Activated naive CD4-positive, alpha-beta T cell treated with anti-CD3 and anti-CD28 coated beads, Interleukin-2, amount 50 U/mL, for 16 hours (primary cell): ENCODE measurements at places on chromosomes 16 and 17.

GRCh38 chr16:86066811-86067210 lies 167.8 kb downstream of the IRF8 start:
- DNase-seq, result no peak

DNA sequence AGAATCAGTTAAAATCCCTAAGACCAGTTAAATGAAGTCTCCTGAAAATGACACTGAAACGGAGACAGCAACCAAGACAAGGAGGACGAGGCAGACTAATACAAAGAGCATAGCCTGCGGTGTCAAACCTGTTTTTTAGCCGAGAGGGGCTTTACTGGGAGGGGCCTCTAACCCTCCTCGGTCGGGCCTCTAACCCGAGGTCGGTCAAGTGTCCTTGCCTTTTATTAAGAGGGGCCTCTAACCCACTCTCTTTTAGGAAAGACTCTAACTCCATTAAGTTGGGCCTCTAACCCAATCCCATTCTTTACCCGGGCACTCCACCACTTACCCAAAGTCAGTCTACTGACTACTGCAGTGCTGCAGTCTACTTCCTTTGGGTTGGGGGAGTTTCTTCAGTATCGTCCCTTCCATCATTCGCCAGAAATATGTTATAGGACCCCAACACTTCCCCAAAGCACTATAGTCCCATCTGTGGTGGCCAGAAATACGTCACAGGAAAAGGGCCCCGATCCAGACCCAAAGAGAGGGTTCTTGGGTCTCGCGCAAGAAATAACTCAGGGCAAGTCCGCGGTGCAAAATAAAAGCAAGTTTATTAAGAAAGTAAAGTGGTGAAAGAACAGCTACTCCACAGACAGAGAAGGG lies 39.2 kb upstream of the ARL4D start:
- DNase-seq, result no peak

DNA sequence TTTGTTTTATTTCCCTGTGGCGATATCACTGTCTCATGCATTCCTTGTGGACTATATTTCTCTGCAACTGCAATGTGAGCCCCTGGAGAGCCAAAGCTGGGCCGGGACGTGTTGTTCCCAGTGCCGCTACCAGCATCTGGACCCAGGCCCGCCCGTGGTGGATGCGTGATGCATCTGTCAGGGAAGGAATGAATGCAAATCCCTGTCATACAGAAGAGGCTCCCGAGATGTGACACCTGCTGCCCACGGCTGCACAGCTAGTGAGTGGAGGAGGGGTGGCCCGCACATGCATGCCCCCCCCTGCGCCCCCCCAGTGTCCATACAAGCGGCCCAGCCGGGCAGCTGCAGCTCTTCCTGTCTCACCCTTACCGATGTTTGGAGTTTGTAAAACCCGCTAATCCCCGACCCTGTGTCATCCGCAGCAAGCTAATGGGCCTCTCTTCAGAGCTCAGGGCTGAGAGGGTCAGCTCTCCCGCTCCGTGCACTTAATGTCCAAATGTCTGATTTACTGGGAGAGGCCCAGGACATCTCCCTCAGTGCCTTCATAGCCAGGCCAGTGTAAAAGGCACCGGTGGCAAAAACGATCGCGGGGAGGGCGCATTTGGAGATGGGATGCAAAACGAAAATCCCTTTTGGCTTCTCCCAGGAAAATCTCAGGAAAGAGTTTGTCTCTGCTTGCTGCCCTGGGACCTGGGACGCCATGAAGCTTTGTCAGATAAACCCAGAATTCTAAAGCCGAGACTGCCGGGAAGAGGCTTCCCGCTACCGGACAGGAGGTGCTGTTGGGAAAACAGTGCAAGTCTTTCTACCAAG lies 91.8 kb downstream of the FOXL1 start:
- DNase-seq, result no peak

GRCh38 chr16:649631-650030 lies 466 bp downstream of the WDR90 start:
- no peak for DNase-seq

DNA sequence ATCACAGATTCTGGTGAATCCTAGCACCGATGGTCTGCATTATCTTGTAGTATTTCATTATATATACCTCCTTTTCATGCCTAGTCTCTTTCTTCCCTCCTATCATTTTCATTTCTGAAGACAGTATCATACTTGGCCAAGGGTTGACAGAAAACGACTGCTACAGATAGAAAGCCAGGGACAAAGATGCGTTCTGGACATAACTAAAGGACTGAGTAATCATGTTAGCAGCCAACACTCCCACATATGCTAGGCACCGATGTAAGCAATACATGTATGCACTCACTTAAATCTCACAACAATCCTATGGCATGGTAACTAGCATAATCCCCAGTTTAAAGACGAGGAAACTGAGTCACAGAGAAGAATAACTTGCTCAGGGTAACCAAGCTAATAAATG lies 22.9 kb downstream of the RDM1 start:
- no peak for DNase-seq

GRCh38 chr16:68564382-68564985 lies 25.4 kb downstream of the ZFP90 start:
- no peak for DNase-seq

DNA sequence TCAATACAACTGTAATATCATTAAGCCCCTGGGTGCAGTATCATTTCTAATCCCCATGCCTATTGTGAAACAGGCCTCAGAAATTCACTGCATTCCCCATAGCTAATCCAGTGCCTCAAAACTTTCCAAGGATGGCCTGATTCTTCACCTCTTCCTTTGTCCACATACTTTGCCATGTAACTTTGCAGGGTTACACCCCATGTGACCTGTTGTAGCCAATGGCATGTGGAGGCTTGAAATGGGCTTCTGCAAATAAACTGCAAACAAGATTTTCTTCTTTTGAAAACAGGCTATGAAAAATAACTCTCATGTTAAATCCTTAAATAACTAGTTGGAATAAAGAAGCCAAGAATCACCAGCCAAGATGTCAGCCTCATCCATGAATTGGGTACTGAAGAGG lies 35.9 kb downstream of the ABCA10 start:
- DNase-seq, result no peak

GRCh38 chr16:86882586-86883280 lies 304.4 kb downstream of the FOXL1 start:
- no peak for DNase-seq

DNA sequence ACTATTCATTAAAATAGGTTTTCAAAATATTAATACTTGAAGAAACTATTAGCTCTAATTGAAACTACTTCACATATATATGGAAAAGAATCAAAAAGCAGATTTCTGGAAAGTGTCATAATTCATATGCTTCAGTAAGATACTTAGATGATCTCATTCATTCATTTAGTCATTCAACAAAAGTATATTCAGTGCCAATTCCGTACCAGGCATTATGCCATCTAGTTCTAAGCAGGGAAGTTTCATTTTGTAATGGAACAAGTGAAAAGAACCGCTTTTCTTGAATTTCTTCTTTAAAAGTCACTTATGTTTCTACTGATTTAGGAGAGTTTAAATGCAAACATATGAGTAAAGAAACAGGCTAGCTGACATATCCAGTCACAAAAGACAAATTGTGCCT lies 118.3 kb upstream of the FAM20A start:
- no peak for DNase-seq

DNA sequence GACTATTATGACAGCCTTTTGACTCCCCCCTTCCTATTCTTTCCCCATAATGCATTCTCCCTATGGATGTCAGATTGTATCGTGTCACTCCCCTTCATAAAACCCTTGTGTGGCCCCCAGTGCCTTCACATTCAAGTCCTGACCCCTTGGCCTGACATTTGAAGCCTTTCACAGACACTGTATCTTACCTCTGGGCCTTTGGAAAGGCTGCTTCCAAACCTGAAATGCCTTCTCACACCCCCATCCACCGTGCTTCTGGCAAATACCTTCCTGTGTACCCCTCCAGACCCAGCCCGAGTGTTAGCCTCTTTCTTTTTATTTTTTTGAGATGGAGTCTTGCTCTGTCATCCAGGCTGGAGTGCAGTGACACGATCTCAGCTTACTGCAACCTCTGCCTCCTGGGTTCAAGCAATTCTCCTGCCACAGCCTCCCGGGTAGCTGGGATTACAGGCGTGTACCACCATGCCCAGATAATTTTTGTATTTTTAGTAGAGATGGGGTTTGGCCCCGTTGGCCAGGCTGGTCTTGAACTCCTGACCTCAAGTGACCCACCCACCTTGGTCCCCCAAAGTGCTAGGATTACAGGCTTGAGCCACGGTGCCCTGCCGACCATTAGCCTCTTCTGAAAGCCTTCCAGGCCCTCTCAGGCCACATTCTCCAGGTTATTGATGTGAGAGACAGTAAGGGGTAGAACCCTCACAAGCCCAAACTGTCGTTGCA lies 2.1 kb downstream of the ARMC5 start:
- no peak for DNase-seq

- DNase-seq, result no peak
Observed at GRCh38 chr17:35057332-35057915, 6.1 kb downstream of the RFFL start.

- DNase-seq, result no peak
Observed at GRCh38 chr16:152141-153128, at the start of gene HBZ. Gene HBZ (plus strand): TSS chr16:152644. CDS start chr16:152910, 266 bp downstream.

DNA sequence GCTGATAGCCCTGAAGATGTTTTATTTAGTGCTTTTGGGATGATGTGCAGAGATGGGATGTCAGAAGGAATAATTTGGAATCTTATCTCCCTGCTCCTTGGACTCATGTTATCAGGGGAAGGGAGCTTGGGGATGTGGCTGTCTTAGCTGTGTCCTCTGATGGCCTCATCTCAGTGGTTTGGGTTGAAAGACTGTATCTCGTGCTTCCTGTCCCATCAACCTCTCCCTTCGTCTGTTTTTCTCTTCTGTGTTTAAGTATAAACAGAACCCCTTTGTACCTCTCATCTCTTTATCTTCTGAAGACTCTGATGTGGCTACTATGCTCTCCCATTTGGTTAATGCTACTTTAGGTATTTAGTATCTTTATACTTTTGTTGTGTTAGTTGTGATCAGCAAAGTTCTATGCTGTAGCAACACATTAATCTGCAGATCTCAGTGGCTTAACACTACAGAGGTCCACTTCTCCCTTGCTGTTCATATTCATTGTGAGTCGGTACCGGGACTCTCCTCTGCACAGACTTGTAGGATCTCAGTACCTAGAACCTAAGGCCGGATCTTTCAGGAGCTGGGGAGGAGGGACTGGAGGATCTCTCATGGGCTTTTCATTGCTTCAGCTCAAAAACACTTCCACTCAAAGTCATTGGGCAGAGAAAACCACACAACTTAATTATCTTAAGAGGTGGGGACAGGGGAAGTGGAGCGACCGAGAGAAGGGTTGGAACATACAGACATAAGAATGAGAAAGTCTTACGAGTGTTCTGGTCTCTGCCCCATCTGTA lies 28.8 kb downstream of the PRKCA start:
- DNase-seq, result no peak

DNA sequence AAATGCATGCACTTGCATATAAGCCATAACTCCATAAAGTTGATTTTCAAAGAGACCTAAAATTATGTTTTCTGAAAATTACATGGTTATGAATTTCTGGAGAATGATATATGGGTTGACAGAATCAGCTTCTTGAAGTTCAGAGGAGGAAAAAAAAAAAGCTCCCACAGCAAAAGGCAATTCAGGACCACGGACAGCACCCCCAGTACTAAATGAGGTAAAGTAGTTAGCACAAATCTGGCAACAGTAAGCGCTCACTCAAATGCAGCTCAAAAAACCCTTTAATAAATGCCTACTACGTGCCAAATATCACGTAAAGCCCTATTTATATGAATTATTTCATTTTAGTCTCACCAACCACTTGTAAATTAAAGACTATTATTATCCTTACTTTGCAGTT lies 135.2 kb downstream of the SHISA9 start:
- DNase-seq, result peak; percentile 11

- DNase-seq, result no peak
Observed at GRCh38 chr17:41705271-41705991, 6.7 kb upstream of the GAST start.

DNA sequence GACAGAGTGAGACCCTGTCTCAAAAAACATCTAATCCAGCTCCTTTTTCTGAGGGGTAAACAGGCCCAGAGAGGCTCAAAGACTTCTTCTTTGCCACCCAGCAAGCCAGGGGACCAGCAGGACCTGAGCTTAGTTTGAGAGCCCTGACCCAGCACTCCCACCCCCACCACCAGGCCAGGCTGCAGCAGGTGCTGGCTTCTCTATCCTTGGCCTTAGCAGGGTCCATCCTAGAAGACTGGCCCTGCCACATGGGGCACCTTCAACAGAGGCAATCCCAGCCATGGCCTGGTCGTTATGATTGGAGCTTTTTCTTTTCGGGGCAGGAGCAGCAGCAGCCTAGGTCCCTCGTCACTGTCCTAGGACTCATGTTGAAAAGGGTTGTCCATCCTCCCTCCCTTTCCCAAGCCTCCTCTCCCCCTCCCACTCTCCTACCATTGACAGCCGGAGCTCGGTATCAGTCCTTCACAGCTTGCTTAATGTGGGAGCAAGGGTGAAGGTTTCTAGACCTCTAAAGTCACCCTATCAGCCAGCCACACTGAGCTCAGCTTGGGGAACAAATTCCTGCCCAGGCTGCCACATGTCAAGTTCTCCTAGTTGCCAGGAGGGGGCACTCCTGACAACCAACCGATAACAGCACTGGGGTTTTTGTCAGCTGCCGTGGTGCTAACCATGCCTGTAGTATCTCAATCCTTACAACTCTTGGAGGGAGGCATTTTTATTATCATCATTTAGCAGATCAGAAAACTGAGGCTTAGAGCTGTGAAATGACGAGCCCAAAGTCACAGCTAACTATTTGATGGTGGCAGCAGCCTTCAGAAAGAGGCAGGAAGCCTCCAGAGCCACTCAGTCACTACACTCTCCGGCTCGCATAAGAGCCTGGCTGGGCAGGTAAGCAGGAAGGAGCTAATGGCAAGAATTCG lies 11.2 kb downstream of the MRPL27 start:
- peak; percentile 60 for DNase-seq

GRCh38 chr17:81991684-81992305 lies 14.4 kb downstream of the ASPSCR1 start:
- DNase-seq, result no peak

- DNase-seq, result no peak
Observed at GRCh38 chr16:54135361-54136275, 151.0 kb downstream of the IRX3 start.

GRCh38 chr17:313911-314613 lies 38.5 kb downstream of the RPH3AL start:
- no peak for DNase-seq

GRCh38 chr17:4199818-4200402 lies 56.9 kb downstream of the CYB5D2 start:
- peak; percentile 27 for DNase-seq

- peak; percentile 39 for DNase-seq
Observed at GRCh38 chr17:82985973-82986372, 93.4 kb upstream of the METRNL start.

GRCh38 chr17:5668557-5669138 lies 84.3 kb upstream of the NLRP1 start:
- DNase-seq, result no peak
